Kidney tubule cell (primary cell): ENCODE measurements at places on chromosomes 3 and 15.

- no peak for DNase-seq
Observed at GRCh38 chr15:80405970-80406369, 1.8 kb downstream of the ARNT2 start.

GRCh38 chr15:45162771-45163507 is 24.8 kb downstream of the SHF start:
- DNase-seq: peak; percentile 85

DNA sequence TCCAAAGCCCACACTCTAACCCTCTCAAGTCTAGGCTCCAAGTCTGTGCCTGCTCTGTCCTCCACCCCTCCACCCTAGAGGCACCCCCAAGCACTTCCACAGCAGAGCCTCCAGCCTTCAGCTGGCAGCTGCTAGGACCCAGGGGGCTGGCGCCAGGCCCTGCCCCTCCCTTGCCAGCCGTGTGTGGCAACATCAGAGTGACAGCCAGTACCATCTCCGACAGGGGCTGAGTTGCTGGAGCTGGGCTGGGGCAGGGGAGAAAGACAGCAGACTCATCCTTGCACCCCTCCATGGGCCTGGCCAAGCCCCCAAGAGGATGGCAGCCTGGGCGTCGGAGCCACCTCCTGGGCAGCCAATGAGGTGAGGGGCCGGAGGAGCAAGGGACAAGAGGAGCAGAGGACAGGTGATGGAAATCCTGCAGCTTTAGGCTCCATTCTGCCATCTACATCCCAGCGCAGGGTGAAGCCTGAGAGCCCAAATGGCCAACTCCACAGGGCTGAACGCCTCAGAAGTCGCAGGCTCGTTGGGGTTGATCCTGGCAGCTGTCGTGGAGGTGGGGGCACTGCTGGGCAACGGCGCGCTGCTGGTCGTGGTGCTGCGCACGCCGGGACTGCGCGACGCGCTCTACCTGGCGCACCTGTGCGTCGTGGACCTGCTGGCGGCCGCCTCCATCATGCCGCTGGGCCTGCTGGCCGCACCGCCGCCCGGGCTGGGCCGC is at the start of gene GPR62:
Gene GPR62 (plus strand): TSS at position 207 of the 718 bp plus-strand sequence. CDS start 272 bp downstream, at position 479.
- DNase-seq: no peak

GRCh38 chr3:43178891-43179366 is 73.0 kb upstream of the POMGNT2 start:
- DNase-seq: peak; percentile 96

GRCh38 chr3:187327845-187328244 is 36.3 kb upstream of the MASP1 start:
- DNase-seq: no peak

GRCh38 chr3:97825101-97825500 is 3.3 kb downstream of the CRYBG3 start:
- DNase-seq: no peak

- DNase-seq: no peak
Observed at GRCh38 chr3:182116386-182116785, 404.7 kb downstream of the SOX2 start.

- no peak for DNase-seq
Observed at GRCh38 chr3:195041871-195042742, 228.9 kb downstream of the XXYLT1 start.

- no peak for DNase-seq
Observed at GRCh38 chr15:75866916-75867315, 23.7 kb downstream of the UBE2Q2 start.

GRCh38 chr15:63501256-63502089 is 2.9 kb upstream of the USP3 start:
- DNase-seq: peak; percentile 87

- DNase-seq: no peak
Observed at GRCh38 chr15:39132070-39132469, 448.8 kb upstream of the THBS1 start.

GRCh38 chr15:53307952-53308624 is 451.4 kb downstream of the WDR72 start:
- peak; percentile 1 for DNase-seq

GRCh38 chr3:197306374-197307086 is 8.1 kb upstream of the DLG1 start:
- DNase-seq: peak; percentile 90

DNA sequence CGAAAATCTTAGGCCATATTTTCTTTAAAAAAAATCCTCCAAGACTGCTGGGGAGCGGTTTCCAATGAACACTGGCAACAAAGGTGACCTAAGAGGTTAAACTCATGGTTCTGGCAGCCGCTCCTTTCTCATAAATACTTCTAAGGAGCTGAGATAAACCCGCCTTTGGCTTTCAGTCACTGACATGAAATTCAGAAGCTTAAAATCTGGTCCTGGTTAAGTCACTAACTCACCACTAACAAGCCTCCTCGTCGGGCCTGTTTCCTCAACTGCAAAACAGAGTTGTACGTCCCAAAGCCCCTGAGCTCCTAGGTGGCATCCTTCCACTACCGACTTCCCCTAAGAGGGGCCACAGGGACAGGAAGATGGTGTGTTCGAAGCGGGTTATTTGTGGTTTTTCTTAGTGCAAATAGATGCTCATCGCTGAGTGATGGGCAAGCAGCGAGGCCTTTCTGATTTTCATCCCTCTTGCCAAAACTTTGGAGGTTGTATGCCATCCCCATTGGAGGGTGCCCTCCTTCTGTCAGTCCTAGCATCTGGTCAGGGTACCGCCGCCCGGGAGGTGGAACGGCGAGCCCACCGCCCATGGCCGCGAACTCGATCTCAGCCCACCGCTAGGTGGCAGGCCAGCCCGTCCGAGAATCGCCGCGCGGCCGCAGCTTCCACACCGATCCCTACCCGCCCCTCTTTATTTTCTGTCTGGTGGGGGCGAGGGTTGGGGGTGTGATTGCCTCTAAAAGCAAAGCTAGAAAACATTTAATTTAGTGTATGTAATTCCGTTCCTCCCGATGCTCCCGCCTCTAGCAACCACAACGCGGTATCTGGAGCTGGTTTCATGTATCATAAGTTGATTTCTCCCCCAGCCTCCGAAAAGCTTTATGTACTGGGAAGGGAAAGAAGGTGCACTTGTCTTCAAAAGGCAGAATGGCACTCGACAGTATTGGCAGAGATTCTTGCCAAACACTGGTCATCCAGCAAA is 4.6 kb downstream of the BCL6 start:
- peak; percentile 61 for DNase-seq

DNA sequence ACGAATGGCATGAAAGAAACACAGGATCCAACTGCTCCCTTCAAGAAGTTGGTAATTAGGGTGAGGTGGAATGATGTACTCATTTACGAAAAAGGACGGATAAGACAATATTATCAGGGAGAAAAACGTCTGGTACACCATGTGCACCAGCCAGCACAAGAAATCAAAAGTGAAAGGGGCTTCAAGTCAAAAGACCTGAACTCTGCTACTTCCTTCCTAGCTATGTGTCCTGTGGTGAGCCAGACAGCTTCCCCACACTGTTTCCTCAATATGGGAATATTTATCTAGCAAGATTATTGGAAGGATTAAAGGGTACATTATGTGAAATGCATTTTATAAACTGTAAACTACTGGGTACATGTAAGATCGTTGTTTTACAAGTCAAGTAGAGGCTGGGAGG is 33.9 kb downstream of the RAB27A start:
- no peak for DNase-seq

DNA sequence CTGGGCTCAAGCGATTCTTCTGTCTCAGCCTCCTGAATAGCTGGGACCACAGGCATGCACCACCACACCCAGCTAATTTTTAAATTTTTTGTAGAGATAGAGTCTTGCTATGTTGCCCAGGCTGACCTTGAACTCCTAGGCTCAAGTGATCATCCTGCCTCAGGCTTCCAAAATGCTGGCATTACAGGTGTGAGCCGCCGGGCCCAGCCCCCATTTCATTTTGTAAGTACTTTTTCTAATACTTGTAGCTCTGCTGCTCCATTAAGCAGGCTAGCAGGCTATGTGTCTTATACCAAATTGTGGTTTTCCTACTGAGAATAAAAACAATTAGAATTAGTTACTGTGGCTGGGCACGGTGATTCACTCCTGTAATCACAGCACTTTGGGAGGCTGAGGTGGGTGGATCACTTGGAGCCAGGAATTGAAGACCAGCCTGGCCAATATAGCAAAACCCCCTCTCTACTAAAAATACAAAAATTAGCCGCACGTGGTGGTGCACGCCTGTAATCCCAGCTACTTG is 22.4 kb downstream of the NIPA1 start:
- DNase-seq: peak; percentile 61

GRCh38 chr3:127690823-127691452 is 18.2 kb downstream of the ABTB1 start:
- peak; percentile 57 for DNase-seq

- DNase-seq: peak; percentile 60
Observed at GRCh38 chr3:39000008-39000450, 51.7 kb downstream of the SCN11A start.

- DNase-seq: no peak
Observed at GRCh38 chr3:43893727-43894126, 203.0 kb downstream of the ABHD5 start.

DNA sequence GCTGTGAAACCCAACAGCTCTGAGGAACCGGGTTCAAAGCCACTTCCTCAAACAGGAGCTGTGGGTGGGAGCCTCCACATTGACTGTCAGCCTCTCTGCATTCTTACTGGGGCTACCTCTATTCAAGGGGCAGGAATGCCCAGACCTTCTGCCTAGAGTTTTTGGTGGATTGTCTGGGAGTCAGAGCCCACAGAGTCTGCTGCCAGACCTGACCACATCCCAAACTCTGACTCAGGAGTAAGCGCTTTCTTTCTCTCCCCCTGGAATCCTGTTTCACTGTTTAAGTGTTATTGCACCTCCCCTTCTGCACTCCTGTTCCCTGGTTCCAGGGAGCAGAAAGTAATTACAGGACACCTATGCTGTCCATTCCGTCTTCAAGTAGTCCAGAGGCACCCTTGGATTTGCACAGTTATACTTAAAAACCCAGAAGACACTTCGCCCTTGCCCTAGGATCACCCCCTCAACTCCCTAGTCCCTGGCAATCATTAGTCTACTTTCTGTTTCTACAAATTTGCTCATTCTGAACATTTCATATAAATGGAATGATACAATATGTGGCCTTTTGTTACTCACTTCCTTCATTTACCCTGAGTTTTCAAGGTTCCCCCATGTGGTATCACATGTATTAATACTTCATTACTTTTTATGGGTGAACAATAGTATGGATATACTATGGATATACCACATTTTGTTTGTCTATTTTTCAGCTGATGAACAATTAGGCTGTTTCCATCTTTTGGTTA is 37.9 kb upstream of the TJP1 start:
- peak; percentile 84 for DNase-seq

DNA sequence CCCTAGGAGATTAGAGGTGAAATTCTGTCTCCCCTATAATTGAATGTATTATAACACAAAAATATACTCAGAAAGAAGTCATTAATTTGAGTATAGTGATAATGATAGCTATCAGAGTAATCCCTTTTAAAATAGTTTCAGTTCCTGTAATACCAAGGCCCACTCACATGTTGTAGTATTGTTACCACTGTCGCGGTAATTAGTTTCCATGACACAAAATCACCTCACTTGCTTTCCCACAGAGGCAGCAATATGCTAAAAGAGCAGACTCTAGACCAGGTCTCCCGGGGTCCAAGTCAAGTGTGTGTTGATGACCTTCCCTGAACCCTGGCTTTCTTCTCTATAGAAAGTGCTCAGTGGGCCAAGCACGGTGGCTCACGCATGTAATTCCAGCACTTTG is 39.5 kb upstream of the NSMCE3 start:
- DNase-seq: no peak

- peak; percentile 89 for DNase-seq
Observed at GRCh38 chr3:156816794-156817645, 9.1 kb upstream of the LEKR1 start.

GRCh38 chr3:184186184-184186901 is at the start of gene ABCF3:
TSS of gene ABCF3 (plus strand) at chr3:184186199. CDS start at chr3:184186208, 9 bp downstream.
- DNase-seq: peak; percentile 50

DNA sequence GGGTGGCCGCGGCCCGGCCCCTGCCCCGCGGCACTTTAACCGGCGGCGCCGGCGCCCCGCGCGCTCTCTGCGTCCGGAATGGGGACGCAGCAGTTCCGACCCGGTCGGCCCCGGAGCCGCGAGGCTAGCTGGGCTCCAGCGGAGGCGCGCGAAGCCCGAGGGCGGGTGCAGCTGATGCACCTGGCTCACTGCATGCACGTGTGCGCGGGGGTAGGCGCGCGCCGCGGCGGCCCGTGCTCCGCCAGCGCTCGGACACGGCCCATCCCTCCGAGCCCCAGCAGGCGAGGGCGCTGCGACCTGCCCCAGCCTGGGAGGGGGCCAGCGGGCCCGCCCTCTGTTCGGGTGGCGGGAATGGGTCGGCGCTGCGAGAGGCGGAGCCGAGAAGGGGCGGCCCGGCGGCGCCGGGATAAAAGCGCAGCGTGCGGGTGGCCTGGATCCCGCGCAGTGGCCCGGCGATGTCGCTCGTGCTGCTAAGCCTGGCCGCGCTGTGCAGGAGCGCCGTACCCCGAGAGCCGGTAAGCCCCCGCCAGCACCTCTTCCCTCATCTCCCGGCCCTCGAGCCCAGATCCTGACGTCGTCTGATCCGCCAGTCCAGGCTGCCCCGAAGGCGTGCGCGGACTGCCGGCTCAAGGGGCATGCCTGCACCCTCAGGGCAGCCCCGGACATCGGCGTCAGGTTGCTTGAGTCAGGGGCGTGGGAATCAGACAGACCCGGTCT is at the start of the genes CHDH and IL17RB:
Gene CHDH (minus strand): TSS at position 286 of the 717 bp plus-strand sequence. CDS start 22,411 bp downstream, outside the sequence.
Gene IL17RB (plus strand): TSS at position 435 of the 717 bp plus-strand sequence. CDS start 21 bp downstream, at position 456.
- DNase-seq: peak; percentile 76
